ENCODE measurements at places on chromosomes 13 and 19. TPM values are rescaled to one million over a fixed set of nuclear protein-coding genes. Genes with fewer than 3 reads are reported as not detected.

PRKCG gene
- not detected for total RNA-seq

MBD3L2 gene
- total RNA-seq, result not detected

NEK5 gene
- 0.26 TPM for total RNA-seq

APOC1 gene
- total RNA-seq, result 0.79 TPM

PSG6 gene
- total RNA-seq, result not detected

FFAR1 gene
- not detected for total RNA-seq

LYL1 gene
- 1.3 TPM for total RNA-seq

MRPS12 gene
- 56.5 TPM for total RNA-seq

ZNF221 gene
- total RNA-seq, result 4.7 TPM

CHST8 gene
- 0.13 TPM for total RNA-seq

C1QTNF9 gene
- not detected for total RNA-seq

BRCA2 gene
- 0.53 TPM for total RNA-seq

RDH8 gene
- not detected for total RNA-seq

ACER1 gene
- total RNA-seq, result not detected

DLL3 gene
- 0.26 TPM for total RNA-seq

ZNF667 gene
- 2.6 TPM for total RNA-seq

AMER2 gene
- total RNA-seq, result not detected

ZNF432 gene
- 8.2 TPM for total RNA-seq

SHISA7 gene
- not detected for total RNA-seq

ZNF99 gene
- total RNA-seq, result not detected

USPL1 gene
- total RNA-seq, result 20.0 TPM

TPTE2 gene
- not detected for total RNA-seq

KLK14 gene
- total RNA-seq, result not detected

GIPC3 gene
- total RNA-seq, result not detected

ELSPBP1 gene
- total RNA-seq, result not detected

ZNF626 gene
- total RNA-seq, result 14.7 TPM

UPF1 gene
- total RNA-seq, result 82.9 TPM

ZNF230 gene
- 4.0 TPM for total RNA-seq

ZNF534 gene
- total RNA-seq, result not detected

ZNF71 gene
- 6.1 TPM for total RNA-seq

CEACAM7 gene
- 7.3 TPM for total RNA-seq

MYDGF gene
- total RNA-seq, result 353 TPM
